ENCODE measurements at places on chromosomes 12 and 14.
A peak's percentile ranks its signal among the peaks of the same experiment; 100 is the strongest.

DNA sequence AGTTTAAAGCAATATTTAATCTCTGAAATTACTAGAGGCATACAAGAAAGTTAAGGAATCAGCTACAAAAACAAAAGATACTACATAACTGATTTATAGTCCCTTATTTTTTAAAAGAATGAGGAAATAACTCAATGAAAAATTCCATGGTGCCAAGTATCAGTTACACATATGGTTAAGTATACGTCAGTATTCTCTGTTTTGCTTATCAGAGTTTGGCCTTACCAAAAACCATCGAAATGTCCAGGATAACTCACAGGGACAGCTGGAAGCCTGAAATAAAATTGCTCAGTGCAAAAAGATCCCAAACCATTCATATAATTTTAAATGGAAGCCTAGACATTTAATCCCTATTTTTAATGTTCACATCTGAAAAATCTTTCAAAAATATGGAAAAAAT lies 3.6 kb downstream of the CFL2 start:
- DNase-seq, result no peak

- DNase-seq, result no peak
These were observed 2.4 kb upstream of the GPRC5D start for GRCh38 chr12:12954356-12954755.

DNA sequence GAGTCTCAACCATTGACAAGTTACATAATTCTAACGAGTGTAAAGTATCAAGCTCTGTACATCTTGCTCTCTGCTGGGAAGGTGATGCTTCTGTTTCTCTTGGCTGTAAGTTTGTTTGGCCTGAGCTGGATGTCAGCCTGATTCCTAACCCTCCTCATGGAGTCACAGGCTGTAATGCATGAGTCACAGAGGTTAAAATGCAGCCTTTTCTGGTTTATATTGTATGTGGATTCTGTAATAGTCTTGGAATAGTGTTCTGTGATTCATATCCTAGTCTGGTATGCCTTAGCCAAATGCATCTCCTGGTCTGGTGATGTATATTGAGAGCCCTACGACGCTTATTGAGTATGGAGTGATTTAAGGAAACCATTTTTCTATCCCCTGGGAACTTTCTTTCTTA lies 104.5 kb upstream of the FRMD6 start:
- DNase-seq, result no peak

DNA sequence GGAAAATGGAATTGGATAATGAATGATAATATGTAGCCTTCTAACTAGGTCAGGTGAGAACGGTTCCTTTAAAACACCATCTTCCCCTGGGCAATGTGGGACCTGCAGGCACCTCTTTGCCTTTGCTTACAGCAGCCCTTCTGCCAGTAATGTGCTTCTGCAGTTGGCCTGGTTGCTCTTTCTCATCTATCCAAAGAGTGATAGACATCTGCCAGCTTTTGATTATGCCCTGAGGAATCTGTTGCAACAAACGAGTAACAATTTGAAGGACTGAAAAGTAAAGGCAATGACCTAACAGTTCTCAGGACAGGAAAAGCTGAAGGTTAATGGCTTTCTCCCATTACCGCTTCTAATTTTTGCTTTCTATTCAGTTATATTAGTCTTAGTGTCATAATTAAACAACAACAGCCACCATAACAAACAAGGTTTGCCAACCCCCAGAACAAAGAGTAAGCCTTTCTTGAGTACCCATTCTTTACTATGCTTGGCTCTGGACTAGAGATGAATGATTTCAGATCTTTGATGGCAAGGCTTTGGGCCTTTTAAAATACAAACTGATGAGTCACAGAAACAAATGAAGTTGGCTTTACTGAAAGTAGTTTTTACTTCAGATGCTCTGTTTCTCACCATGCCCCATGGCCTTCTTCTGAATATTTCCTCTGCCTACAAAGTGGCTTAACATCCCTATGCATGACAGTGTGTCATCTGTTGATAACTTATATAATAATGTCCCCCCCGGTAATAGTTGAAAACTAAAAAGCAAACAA lies 76.1 kb upstream of the KRR1 start:
- no peak for DNase-seq

- peak; percentile 23 for DNase-seq
These were observed 52.4 kb upstream of the CAPRIN2 start for GRCh38 chr12:30806989-30807694.

DNA sequence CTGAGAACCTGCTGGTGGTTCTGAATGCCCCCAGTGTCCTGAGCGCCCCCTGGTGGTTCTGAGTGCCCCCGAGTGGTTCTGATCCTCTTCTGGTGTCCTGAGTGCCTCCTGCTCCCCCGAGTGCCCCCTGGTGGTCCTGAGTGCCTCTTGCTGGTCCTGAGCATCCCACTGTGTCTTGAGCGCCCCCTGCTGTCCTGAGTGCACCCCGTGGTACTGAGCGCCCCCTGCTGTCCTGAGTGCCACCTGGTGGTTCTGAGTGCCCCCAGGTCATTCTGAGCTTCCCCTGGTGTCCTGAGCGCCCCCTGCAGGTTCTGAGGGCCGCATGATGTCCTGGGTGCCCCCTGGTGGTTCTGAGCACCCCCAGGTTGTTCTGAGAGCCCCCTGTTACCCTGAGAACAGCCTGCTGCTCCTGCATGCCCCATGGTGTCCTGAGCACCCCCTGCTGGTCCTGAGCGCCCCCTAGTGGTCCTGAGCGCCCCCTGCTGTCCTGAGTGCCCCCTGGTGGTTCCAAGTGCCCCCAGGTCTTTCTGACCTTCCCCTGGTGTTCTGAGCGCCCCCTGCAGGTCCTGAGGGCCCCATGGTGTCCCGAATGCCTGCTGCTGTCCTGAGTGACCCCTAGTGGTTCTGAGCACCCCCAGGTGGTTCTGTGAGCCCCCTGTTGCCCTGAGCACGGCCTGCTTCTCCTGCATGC lies 1165.4 kb downstream of the TMEM121 start:
- DNase-seq, result peak; percentile 2

- no peak for DNase-seq
These were observed 17.1 kb downstream of the MRPL42 start for GRCh38 chr12:93484315-93484981.
